IPS DF 19.7 (cell line): ENCODE measurements at places on chromosomes 4 and X.

DNA sequence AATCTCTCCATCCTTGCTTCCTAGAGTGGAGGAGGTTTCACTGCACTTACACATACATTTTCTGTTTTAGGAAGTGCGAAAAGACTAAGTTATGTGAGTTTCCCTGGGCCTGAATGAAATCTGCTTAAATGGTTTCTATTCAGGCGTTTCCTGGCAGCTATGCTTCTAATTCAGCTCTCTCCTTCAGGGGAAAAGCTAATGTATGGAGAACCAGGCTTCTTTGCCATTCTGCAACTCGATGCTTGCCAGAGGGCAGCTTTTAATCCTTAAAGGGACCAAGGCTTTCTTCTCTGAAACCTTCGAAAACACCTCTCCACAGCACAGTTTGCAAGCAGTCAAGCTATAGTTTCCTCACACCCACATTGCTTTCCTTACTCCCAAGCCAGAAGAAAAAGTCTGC lies 89.5 kb upstream of the ARX start:
- DNase-seq = no peak

DNA sequence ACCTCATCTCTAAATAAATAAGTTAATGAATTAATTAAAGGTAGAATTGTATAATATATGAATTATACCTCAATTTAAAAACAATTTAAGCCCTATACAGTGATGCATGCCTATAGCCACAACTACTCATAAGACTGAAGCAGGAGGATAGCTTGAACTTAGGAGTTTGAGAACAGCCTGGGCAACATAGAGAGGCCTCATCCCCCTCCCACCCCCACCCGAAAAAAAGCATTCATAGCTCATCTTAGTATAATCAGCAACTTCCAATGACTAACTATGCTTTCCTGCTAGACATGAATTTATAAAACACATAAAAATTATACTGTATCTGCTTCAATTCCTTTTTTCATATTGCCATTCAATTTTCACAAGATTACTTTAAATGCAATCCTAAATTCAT lies 1.6 kb downstream of the LRBA start:
- DNase-seq = no peak

DNA sequence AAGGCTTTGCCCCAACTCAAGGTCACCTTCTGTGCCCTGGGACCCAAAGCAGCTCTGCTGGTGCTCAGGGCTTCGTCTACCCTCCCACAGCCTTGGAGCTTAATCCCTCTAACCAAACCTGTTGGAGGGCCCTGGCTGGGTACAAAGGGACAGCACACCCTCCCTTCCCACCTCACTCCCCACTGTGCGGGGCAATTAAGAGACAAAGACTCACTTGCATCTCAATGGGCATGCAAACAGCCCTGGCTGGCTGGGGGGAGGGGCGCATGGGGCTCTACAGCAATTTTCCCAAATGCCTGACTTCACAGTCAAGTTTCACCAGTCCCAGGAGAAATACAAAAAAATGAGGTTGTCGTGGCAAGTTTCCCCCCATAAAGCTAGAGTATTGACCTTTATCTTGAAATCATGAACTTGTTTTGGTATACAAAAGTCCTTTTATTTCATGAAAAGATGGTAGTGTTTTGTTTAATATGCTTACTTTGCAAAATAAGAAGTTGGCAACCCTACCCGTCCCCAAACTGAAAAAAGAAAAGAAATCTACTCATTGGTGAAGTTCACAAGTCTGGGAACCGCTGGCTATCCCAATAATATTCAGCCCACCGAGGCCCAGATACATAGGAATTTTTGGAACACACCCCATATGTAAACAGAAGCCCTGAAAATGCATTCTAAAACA lies 4.1 kb upstream of the CD99L2 start:
- DNase-seq = peak; percentile 91

DNA sequence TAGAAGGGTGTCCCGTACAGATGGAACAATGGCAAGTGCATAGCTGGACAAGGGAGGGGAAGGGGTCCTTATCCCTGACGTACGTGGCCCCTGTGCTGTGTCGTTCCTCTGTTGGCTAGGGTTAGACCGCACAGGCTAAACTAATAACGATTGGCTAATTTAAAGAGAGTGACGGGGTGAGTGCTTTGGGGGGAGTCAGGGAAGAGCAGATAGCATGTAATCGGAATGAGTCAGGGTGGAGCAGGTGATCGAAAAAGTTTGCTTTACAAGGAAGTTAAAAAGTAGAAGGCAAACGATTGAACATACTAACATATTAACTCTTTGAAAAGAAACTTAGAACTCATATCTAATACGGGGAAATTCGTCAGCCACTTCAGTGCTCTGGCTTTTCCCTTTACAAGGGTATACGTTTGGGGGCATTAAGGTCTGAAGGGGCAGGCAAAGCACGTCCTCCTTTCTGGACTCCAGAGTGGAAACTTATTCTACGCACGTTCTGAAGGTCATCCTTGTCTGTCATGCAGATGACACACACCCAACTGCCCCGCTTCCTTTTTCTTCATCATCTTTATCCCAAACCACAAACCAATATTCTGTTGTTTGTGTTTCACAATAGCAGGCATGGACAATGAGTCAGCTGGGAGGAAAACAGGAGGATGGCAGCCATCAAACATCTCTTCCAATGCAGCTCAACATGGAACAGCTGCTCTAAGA lies 10.2 kb upstream of the CRLF2 start:
- DNase-seq = no peak

DNA sequence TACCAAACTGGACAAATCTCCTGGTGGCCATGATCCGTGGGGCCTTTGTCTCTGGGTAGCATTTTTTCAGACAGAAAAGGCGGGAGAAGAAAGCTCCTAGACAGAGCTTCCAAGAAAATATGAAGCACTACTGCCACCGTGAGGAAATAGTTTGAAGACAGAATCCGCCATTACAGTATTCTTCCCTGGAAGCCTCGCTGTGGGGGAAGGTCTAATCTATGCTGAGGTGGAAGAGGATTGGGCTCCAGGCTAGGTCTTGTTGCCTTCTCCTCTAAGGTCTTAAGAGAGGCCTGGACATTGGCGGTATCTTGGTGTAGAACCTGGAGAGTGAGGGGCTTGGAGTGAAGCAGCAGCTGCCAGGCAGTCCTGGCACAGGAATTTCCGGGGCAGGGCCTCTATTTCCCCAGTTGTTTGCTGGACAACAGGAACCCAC lies 218.9 kb downstream of the OR13H1 start:
- DNase-seq = no peak

GRCh38 chr4:39103291-39103690 lies 41.3 kb downstream of the KLHL5 start:
- no peak for DNase-seq

GRCh38 chrX:114774691-114775090 lies 190.8 kb downstream of the HTR2C start:
- no peak for DNase-seq

DNA sequence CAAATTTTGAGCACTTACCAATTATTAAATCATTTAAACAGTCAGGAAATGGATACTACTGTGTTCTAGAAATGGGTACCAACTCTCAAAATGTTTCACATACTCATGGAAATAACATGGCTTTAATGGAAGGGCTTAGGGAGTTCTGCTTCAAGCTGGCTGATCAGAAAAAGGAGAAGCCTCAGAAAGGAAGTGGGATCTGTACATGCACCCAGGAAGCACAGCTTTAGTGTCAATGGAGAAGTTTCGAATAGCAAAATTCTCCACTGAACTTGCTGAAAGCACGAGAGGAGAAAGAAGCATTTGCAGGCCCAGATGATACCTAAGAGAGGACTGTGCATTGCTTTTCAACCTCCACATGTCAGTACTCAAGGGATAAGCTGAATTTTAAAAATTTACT lies 11.1 kb upstream of the HS3ST1 start:
- no peak for DNase-seq

DNA sequence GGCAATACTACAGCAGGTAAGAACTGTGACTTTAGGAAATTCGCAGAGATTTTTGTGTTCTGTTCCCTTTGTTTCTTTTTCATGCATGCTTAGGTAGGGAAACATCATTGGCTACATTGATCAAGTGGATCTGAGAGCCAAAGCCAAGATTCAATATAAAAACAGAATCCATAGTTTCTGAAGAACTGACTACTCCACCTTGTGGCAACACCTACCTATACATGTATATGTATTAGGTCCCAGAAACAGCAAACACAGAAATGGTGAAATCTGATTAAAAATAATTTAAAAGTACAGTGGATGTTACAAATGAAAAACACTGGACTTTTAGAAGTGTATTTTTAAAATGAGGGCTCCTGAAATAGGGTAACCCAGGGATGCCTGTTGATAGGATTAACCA lies 322.6 kb upstream of the MAOA start:
- DNase-seq = no peak

DNA sequence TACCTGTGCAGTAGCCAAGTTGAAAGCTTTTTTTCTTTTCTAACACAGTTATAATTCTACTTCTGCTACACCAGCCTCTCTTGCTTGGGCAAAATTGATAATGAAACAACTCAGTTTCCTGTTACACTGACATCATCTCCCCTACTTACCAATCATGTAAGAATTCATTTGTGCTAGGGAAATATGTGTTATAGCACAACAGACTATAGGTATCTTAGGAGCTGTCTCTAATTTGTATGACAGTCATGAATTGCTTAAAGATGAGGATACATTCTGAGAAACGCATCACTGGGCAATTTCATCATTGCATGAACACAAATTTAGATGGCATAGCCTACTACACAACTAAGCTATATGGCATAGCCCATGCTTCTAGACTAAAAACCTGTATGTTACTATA lies 246.3 kb upstream of the ANKRD50 start:
- DNase-seq = no peak

GRCh38 chrX:95945528-95945927 lies 739.1 kb upstream of the DIAPH2 start:
- no peak for DNase-seq

DNA sequence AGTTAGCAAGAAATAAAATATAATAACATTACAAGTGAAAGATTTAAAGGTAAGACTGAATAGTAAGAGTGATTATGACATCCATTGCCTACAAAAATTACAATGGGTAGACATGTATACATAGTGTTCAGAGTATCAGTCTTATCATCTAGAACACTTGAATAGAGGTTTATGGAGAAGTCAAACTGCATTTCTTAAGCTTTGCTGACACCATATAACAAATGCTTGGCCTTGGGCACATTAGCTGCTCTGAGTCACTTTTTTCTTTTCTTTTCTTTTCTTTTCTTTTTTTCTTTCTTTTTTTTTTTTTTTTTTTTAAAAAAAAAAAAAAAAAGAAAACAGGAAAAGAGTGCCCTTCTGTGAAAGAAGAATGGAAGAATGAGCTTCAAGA lies 220.0 kb downstream of the SPCS3 start:
- no peak for DNase-seq

GRCh38 chr4:139799615-139800014 lies 134.0 kb downstream of the MGST2 start:
- DNase-seq = no peak

DNA sequence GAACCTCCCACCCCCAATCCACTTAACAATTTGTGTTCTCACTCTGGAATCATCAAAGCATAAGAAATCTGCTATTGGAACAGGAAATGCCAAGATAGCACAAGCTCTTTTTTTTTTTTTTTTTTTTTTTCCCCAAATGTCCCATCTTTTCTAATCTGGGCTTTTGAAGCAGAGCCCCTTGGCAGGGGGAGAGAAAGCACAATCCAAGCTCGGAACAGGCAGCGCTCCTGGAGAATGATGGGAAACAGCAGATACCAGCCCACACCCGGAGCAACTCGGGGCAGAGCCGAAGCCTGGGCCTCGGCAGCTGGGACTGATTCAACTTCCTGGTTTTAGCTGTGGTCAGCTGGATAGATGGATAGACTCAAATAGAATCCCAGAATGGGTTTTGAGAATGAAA lies 235.1 kb downstream of the QDPR start:
- DNase-seq = no peak

GRCh38 chr4:128803783-128804182 lies 5.7 kb upstream of the JADE1 start:
- DNase-seq = no peak

- no peak for DNase-seq
Measured at GRCh38 chr4:77104791-77105540, 29.2 kb upstream of the CCNI start.

GRCh38 chrX:11386001-11386523 lies 92.8 kb downstream of the AMELX start:
- DNase-seq = no peak

DNA sequence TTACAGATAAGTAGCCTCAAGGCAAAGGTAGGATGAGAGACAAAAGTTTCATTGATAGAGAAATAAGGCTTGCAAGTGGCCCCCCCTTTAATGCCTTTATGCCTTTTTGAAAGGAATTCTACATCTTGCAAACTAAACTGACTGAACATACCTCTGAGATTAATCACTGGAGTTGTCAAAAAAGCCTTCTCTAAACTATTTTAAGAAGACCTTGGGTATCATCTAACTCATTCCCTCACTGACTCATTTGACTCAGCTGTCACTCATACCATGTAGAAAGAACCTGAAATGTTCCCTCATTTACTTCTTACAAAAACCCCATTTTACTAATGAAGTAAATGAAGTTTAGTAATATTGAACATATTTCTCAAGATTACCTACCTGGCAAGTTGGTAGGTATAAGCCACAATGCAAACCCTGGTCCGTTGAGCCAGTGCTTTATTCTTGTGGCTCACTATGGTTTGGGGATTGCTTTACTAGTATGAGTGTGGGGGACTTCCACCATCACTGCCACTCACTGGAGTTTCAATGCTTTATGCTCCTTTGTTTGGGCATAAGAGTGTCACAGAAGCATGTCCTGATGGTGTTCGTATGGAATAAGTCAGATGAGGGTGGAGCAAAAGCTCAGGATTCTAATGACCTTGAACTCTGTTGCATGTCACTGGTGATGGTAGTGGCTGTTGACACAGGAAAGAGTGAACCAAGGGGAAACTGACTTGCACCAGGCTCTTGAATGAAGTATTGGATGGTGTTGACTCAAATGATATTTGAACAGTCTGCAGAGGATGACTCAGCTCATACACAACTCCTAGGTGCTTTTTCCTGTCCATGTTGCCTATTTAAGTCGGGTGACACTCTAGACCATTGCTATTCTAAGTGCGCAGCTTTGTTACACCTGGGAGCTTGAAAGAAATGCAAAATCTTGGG lies 305.5 kb upstream of the EMCN start:
- DNase-seq = no peak
